ENCODE measurements at places on chromosomes 12 and 14.
A peak's percentile ranks its signal among the peaks of the same experiment; 100 is the strongest.

DNA sequence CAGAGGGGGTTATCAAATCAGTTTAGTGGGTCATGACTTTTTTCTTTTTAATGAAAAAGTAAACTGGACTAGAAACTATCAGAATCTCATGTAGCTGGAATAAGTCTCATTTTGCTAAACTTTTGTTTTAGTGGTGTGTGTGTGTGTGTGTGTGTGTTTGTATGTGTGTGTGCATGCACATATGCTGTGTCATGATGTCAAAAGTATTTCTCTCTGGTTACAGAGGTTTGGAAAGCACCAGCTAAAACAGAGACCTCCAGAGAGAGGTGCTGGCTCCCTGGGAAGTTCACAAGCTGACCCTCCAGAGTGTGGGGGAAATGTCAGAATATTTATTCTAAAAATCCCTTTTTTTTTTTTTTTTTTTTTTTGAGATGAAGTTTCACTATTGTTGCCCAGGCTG is 114.7 kb downstream of the LGMN start:
- DNase-seq: no peak

DNA sequence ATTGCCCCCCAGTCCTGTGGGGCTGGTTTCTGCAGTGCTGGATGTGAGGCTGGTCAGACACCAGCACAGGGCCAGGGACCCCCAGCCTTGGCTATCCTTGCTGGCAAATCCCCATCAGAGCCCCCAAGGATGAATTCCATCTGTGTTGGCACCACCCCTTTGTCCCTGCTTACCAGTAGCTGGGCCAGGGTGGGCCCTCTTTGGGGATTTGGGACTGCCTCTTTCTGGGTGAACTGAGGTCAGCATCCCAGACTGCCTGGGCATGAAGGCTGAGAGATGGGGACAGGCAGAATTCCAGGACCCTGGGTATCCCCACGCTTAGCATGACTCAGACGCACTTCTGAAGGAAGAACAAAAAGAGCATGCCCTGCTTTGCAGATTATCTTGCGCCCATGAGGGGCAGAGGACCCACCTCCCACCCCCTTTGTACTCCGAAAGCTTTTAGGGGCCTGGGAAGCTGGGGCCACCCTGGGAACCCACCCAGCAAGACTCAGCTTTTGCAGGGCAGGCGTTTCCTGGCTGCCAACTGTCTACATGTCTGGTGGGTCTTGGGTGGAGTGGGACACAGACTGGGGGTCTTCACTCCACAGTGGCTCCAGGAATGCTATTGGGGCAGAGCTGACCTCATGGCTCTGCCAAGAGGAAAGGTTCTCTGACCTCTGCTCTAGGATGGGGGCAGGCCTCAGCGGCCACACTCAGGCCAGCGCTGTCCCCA is 26.8 kb downstream of the RFLNA start:
- no peak for DNase-seq

DNA sequence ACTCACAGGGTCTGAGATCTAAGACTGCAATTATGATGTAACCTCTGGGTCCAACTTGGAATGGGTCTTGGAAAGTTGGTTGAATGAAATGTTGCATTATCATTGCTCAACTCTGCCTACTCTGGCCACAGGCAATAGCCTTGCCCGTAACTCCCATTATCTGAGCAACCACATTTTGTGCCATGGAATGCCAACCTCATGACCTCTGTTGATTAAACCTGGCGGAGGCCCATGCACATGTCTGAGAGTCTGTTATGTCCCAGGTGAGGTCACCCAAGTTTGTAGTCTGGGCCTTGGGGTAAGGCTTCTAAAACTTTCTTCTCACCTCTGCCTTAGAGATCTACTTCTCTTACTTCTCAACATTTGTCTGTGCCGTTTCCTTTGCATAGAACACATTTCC is 140.9 kb downstream of the TBX5 start:
- no peak for DNase-seq

DNA sequence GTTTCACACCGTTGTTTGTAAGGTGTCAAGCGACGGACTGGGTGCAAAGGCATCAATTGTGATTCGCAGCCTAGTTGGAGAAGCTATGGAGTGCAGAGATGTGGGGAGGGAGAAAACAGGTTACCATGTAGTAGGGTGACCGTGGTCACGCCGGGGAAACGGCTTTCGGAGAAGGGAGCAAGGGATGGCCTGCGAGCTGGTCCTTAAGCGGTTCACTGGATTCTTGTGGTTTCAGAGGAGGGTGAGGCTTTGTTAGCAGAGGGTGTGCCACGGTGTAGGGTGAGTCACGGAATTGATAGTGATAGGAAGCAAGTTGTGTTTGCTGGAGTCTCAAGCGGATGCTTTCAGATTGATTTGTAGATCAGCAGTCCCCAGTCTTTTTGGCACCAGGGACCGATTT is 2.3 kb downstream of the PIWIL1 start:
- DNase-seq: no peak

- DNase-seq: no peak
These were observed 687 bp downstream of the RAB35 start for GRCh38 chr12:120115692-120116440.

- DNase-seq: no peak
These were observed 61.6 kb upstream of the KTN1 start for GRCh38 chr14:55518391-55518790.

- DNase-seq: no peak
These were observed 46.5 kb downstream of the CAND1 start for GRCh38 chr12:67315661-67316060.

GRCh38 chr14:49769581-49770211 is 1.7 kb downstream of the KLHDC2 start:
- DNase-seq: no peak

DNA sequence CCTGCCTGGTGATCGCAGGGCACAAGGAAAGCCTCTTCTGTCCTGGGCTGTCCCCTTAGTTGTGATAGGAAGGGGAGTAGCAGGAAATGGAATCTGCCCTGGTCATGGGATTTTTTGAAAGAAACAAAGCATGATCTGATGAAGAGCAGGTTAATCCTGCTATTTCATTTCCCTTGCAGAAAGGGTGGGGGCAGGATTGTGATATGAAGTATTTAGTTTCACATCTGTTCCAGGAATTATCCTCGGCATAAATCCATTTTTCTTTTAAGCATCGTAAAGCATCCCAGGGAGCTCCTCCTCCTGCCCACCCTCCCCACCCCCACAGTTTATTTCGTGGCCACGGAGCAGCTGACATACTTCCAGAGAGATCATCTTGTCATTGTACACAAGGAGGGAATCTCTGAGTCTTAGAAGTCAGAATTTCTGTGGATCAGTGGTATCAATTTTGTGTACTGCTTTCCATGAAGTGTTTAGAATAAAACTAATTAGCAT is 53.1 kb downstream of the TGFB3 start:
- DNase-seq: peak; percentile 31

DNA sequence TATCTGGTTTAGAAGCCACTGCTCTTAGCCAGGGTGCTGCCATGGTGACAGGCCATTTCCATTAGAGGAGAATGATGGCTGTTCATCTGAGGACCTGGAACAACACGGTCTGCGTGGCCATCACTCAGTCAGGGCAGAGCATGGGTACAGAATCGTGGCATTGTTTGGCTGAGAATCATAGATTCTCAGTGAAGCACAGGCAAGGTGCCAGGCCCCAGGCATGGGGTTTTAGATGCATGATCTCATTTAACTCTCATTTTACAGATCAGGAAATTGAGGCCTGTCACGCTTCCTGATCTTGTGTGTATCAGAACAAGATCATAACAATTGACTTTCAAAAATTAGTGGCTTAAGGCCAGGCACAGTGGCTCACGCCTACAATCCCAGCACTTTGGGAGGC is 26.8 kb upstream of the IRF2BPL start:
- DNase-seq: no peak

GRCh38 chr14:94031883-94032279 is 5.7 kb downstream of the OTUB2 start:
- DNase-seq: no peak

- no peak for DNase-seq
These were observed 539.7 kb downstream of the AACS start for GRCh38 chr12:125604976-125605375.

DNA sequence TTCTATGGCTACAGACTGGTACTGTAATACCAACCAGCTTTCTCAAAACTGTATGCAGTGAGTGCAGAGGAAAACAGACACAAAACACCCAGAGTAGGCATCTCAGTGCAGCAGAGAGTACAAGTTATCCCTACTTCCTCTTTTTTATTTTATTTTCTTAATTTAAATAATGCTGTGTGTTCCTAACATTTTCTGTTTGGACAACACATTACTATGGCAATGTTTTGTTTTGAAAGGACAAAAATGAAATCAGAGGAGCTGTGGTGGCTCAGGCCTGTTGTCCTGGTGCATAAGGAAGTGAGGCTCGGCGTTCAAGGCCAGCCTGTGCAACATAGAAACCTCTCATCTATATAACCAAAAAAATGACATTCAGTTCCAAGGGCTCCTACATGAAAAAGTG is 33.7 kb upstream of the SELPLG start:
- DNase-seq: no peak

GRCh38 chr12:45354399-45354798 is 138.5 kb downstream of the ANO6 start:
- no peak for DNase-seq

GRCh38 chr12:28844718-28845117 is 304.4 kb upstream of the FAR2 start:
- no peak for DNase-seq

DNA sequence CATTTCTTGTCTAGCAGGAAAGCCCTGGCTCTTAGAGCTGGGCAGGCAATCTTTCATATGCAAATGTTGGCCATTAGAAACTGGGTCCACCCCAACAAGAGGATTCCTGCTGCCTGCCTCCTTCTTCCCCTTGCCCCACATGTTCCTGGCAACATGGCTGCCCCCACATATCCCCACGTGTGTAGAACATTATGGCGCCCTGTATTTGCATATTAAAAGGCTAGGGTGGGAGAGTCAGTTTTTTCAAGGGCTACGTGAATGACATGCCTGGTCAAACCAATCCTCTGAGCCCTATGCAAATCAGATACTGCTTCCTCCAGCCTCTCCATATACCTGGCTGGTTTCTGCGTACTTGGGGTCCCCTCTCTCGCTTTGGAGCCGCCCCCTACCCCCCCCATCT is 514.0 kb downstream of the FUT8 start:
- DNase-seq: no peak

GRCh38 chr12:2286461-2287131 is 233.8 kb downstream of the CACNA1C start:
- DNase-seq: peak; percentile 19

- peak; percentile 55 for DNase-seq
These were observed 1.5 kb downstream of the WNK1 start for GRCh38 chr12:753611-754472.
